Muscle of leg (tissue), 16 donors: ENCODE measurements at places on chromosomes 4 and X.

DNA sequence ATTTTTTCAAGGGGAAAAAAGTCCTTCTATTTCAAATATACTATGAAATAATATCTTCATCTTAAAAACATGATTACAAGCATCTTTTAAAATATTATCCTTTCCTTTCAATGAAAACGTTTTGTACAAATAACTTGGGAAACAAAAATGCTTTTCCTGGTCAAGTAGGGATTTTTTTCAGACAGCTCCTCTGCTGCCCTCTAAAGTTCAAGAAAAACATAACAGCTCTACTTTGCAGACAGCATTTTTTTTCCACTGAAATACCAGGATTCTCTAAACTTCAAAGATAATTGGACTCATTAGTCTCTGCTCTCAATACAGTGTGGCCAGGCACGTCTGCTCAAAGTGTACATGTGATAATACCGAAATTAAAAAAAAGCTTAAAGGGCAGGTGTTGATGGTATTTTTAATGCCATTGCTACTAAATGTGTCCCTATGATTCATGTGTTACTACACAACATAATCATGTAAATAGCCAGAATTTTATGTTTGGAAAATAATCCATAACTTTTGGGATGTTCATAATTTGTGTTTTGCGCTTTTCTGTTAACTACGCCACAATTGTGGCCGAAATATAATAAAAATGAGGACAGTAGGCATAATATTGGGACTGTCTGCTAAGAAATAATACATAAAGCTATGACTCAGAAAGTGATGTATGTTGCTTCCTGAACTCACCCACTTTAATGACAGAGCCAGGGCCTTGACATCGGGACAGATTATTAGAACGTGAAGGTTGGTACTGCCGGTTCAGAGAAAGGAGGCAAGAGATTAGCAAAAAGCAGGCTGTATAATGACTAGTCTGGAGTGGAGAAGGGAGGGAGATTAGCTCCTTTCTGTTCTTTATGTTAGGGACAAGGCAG is 478.9 kb downstream of the KCNIP4 start:
- no peaks in the 10 kb centered on the region for H3K4me1 ChIP-seq
- H3K4me3 ChIP-seq = no peak overlapping the region
- no peaks in the 10 kb centered on the region for H3K36me3 ChIP-seq
- H3K27ac ChIP-seq = no peak overlapping the region
- DNase-seq = peak; percentile 7

DNA sequence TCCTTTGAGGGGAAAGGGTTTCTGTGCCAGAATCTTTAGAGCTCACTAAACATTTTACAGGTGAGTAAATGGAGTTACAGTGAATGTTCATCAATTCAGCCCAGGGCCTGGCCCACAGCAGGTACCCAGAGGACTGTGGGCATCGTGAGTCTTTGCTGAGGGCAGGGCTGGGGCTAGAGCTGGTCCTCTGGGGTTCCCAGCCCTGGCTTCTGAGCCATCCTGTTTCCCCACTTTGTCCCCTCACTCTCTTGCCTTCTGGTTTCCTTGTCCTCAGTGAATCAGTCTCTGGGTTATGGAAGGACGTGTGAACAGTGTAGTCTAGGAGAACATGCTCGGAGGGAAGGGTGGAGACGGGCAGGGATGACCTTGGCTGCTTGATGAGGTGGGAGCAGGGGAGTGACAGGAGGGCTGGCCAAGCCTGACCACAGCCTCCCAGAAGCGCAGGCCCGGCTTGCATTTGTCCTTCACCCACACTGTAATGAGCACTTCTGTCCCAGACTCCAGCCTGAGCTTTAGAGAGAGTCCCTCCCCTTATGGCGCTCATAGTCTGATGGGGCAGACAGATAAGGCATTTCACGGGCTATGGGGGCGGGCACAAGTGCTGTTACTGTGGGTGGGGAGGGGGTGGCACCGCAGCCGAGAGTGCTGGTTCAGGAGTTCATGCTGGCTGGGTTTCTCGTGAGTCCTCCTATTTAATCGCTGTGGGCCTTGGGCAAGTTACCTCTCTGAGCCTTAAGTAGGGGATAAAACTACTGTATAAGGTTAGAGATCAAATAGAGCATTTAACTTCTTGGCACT is 17.3 kb downstream of the TBC1D14 start:
- peaks cover 14% of the 10 kb centered on the region for H3K4me1 ChIP-seq
- no peak overlapping the region for H3K4me3 ChIP-seq
- H3K27me3 ChIP-seq = no peaks in the 10 kb centered on the region
- peaks cover 23% of the 10 kb centered on the region for H3K36me3 ChIP-seq
- DNase-seq = peak; percentile 53
- peak overlapping the region; percentile 7 for H3K27ac ChIP-seq

DNA sequence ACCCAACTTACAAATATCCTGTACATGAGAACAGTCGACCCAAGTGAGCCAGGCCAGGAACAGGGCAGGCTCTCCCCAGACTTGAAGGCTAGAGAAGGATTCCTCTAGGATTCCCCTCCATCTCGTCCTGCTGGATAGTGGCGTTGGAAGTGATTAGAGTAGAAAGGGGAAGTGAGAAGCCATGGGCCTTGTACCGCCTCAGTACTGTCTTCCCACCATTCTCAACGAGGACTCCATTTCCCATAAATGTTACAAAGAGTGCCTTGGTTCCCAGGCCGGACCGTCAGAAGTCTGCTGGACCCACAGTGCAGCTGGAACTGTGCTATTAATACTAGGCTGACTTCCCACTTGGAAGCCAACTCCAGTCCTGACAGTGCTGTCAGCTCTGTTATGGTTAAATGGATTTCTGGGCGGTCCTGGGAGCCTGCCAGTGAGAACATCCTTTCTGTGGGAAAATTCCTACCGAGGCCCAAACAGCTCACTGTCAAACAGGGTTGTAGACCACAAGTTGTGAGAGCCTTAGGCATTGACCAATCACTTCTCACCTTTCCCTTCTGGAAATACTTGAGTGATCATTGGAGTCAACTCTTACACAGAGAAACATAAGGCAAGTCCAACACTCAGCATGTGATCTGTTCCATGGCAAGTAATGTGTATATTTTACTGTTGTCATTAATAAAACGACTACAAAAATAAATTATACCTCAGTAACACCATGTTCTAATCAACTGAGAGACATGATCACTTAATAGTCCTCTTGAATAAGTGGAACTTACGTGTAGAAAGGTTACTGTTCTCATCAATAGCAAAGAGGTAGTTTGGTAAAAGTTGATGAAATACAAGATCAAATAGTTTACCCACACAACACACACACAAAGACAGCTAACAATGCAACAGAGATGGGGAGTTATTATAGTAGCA is 58.4 kb downstream of the AMELX start:
- H3K27ac ChIP-seq = peak overlapping the region; percentile 71
- DNase-seq = peak; percentile 78
- peaks cover 12% of the 10 kb centered on the region for H3K27me3 ChIP-seq
- no peak overlapping the region for H3K4me3 ChIP-seq

GRCh38 chr4:37464373-37465128 is 220.0 kb downstream of the NWD2 start:
- H3K4me3 ChIP-seq = no peak overlapping the region
- peak; percentile 4 for DNase-seq
- H3K27ac ChIP-seq = no peak overlapping the region
- no peaks in the 10 kb centered on the region for H3K36me3 ChIP-seq
- no peaks in the 10 kb centered on the region for H3K4me1 ChIP-seq

DNA sequence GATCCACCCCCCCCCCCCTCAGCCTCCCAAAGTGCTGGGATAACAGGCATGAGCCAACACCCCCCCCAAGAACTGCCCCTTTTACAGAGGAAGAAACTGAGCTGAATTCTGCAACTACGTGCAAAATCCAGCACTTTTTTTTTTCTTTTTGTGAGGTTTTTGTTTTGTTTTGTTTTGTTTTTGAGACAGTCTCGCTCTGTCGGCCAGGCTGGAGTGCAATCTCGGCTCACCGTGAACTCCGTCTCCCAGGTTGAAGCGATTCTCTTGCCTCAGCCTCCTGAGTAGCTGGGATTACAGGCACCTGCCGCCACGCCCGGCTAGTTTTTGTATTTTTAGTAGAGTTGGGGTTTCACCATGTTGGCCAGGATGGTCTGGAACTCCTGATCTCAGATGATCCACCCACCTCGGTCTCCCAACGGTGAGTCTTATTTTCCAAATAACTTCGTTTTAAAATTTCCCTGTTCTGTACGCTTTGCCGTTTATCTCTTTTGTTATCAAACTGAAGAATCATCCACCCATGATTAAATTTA is 4.9 kb downstream of the CRLF2 start:
- peaks cover 7% of the 10 kb centered on the region for H3K4me1 ChIP-seq
- H3K27me3 ChIP-seq = peaks cover 3% of the 10 kb centered on the region
- H3K27ac ChIP-seq = no peak overlapping the region
- DNase-seq = no peak
- no peak overlapping the region for H3K4me3 ChIP-seq
- H3K36me3 ChIP-seq = no peaks in the 10 kb centered on the region

- DNase-seq = no peak
- H3K4me1 ChIP-seq = no peaks in the 10 kb centered on the region
- H3K36me3 ChIP-seq = peaks cover 57% of the 10 kb centered on the region
- H3K27ac ChIP-seq = no peak overlapping the region
- no peak overlapping the region for H3K4me3 ChIP-seq
Measured at GRCh38 chr4:3115637-3116270, 41.3 kb downstream of the HTT start.

DNA sequence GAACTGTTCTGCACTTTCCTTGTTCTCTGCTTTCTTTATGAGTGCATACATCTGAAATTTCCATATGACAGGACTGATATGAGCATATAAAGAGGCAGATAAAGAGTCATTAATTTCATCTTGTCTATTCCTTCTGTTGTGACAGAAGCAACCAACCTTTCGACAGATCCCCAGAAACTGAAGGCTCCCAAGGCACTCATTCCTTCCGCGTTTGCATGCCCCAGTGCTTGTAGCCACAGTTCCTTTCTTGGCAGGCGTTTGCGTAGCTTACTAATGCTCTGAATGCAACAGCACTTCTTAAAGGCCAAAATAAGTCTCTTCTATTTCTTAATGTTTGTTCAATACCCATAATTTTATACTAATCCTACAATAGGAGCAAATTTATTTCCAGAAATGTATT is 94.0 kb upstream of the TBL1X start:
- no peak overlapping the region for H3K4me3 ChIP-seq
- H3K4me1 ChIP-seq = no peaks in the 10 kb centered on the region
- H3K36me3 ChIP-seq = no peaks in the 10 kb centered on the region
- peaks cover 28% of the 10 kb centered on the region for H3K27me3 ChIP-seq
- no peak overlapping the region for H3K27ac ChIP-seq
- peak; percentile 60 for DNase-seq

- H3K4me3 ChIP-seq = no peak overlapping the region
- H3K4me1 ChIP-seq = no peaks in the 10 kb centered on the region
- peaks cover 3% of the 10 kb centered on the region for H3K27me3 ChIP-seq
- H3K27ac ChIP-seq = no peak overlapping the region
Measured at GRCh38 chrX:49251325-49251724, 13.2 kb downstream of the FOXP3 start.

GRCh38 chr4:17166954-17167353 is 268.5 kb upstream of the LDB2 start:
- no peaks in the 10 kb centered on the region for H3K4me1 ChIP-seq
- H3K27ac ChIP-seq = no peak overlapping the region
- H3K4me3 ChIP-seq = no peak overlapping the region
- no peaks in the 10 kb centered on the region for H3K36me3 ChIP-seq
- H3K27me3 ChIP-seq = no peaks in the 10 kb centered on the region

DNA sequence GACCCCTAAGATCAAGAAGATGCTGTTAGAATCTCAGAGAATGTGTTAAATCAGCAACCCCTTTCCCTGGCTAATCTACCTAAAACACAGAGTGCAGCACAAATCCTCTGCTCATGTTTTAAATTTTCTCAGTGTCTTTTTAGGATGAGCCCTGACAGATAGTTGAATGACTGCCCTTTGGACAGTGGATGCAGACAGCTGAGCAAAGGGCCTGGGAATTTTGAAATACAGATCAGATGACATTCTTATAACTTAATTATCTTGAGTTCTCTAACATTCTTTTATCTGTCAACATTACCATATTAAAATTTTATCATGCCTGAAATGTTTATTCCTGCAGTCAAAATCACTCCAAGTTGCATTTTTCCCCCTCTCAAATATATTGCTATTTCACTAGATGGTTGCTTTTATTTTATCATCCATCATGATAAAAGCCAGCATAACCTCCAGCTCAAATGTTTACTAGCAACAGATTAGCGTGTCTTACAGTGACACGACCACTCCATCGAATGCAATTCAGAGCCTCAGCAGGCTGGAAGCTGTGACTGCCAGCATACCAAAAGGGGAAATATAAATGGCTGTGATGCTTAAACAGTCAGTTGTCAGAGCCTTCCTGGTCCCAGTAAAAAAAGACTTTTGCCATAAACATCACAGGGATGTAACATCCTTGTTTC is 22.8 kb upstream of the ARHGAP24 start:
- DNase-seq = peak; percentile 76
- H3K4me1 ChIP-seq = peaks cover 7% of the 10 kb centered on the region
- H3K27ac ChIP-seq = peak overlapping the region; percentile 43
- no peaks in the 10 kb centered on the region for H3K36me3 ChIP-seq

DNA sequence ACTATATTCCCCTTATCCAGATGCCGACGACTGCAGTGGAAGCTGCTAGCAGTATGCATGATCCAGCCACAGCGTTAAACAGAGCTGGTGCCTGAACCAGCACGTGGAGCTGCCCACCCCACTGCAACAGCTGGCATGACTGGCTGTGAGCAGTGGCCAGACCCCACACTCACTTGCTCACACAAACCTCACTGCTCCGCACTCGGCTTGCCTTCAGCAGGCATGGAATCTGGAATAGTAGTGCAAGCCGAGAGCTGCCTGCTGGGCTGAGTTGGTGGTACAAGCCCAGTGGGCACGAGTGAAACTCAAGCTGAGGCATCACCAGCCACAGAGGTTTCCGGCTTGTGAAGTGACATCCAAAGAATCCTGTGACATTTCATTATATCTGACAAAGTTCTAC is 1197.6 kb downstream of the FAM133A start:
- H3K27ac ChIP-seq = no peak overlapping the region
- DNase-seq = no peak
- H3K4me3 ChIP-seq = no peak overlapping the region
- H3K4me1 ChIP-seq = no peaks in the 10 kb centered on the region
- peaks cover 2% of the 10 kb centered on the region for H3K27me3 ChIP-seq
- H3K36me3 ChIP-seq = no peaks in the 10 kb centered on the region

DNA sequence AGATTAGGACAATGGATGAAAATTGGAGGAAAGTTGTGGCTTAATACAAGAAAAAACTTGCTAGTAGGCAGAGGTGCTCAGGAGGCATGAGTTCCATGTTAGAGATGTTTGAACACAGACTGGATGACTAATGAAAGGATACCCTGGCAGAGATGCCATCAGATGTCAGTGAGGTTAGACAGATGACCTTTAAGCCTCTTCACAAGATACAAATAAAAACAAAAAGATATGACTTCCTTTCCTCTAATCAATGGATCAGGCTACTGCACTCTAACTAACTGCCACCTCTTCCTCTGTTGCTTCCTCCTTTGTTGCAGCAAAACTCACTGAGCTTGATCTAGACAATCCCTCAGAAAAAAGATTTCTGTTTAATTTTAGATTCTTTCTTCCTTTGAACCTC is 14.7 kb downstream of the STAP1 start:
- no peak overlapping the region for H3K4me3 ChIP-seq
- H3K36me3 ChIP-seq = no peaks in the 10 kb centered on the region
- no peaks in the 10 kb centered on the region for H3K27me3 ChIP-seq
- no peak overlapping the region for H3K27ac ChIP-seq
- no peak for DNase-seq

- DNase-seq = peak; percentile 30
- H3K27me3 ChIP-seq = no peaks in the 10 kb centered on the region
- H3K36me3 ChIP-seq = no peaks in the 10 kb centered on the region
Measured at GRCh38 chr4:102500352-102500695, 835 bp upstream of the NFKB1 start.
